ENCODE measurements at places on chromosomes 6 and 20.

GRCh38 chr6:120202878-120203277 is 853.3 kb upstream of the MAN1A1 start:
- no peak for DNase-seq

GRCh38 chr6:47076422-47077344 is 34.6 kb upstream of the ADGRF1 start:
- no peak for DNase-seq

DNA sequence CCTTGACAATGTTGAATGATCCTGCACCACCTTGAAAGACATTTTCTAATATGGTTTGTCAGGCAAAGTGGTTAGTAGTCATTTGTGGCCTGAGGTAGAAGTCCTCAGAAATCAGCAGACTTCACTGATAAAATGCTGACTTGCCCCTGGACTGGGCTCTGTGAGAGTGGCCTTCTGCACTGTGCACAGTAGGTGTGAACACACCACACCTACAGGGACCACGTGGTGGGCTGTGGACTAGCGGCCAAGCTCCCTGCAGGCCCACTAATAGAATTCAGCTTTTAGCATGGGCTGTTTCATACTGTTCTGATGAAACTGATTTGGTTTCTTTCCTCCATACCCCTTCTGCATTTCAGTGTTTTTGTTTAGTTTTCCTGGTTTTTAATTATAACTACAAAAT is 7.3 kb downstream of the BPHL start:
- DNase-seq, result no peak

DNA sequence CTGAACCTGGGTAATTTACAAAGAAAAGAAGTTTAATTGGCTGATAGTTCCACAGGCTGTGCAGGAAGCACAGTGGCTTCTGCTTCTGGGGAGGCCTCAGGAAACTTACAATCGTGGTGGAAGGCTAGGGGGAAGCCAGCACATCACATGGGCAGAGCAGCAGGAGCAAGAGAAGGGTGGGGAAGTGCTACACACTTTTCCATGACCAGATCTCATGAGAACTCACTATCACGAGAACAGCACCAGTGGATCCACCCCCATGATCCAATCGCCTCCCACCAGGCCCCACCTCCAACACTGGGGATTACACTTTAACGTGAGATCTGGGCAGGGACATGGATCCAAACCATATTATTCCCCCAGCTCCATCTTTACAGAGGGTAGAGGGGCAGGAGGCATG is 166.4 kb downstream of the NFATC2 start:
- DNase-seq, result no peak

GRCh38 chr6:98324446-98324845 is 509.9 kb upstream of the POU3F2 start:
- DNase-seq, result no peak

DNA sequence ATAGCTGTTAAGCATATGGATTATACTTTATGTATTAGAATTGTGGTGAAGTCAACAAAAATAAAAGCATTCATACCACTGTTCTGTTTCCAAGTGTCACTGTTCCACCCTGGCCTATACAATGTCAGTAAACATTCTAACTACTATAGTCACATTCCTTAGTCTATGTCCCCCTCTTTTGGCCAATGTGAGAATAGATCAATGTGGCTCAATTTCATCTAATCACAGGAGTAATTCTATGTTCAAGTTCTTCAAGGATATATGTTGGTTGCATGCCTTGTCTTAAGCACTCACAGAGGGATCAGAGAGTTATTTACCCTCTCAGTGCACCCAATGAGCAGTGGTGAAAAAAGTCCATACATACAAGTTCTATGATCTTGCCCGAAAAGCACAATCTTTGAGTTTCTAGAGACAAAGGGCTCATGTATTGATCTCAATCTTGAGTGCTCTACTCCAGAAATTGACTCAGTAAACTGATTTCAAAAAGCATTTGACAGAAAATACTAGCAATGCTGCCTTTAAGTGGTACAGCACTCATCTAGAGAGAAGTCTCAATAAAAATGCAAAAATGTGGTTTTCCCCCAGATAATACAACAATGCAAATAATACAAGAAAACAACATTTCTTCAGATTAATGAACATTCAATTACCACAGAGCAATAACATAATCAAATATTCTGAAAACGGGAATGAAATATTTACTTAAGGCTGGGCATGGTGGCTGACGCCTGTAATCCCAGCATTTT is 16.5 kb downstream of the SMLR1 start:
- peak; percentile 25 for DNase-seq

DNA sequence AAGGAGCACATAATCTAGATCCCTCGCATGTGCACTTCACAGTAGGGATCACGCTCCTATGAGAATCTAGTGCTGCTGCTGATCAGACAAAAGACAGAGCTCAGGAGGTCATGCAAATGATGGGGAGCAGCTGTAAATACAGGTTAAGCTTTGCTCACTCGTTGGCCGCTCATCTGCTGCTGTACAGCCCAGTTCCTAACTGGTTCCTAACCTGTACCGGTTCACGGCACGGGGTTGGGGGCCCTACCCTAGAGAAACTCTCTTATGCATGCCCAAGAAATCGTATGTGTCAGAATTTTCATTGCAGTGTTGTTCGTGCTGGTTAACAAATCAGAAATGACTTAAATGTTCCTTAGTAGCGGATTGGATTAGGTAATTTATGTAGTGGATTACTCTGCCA is 116.1 kb downstream of the CDH26 start:
- no peak for DNase-seq

DNA sequence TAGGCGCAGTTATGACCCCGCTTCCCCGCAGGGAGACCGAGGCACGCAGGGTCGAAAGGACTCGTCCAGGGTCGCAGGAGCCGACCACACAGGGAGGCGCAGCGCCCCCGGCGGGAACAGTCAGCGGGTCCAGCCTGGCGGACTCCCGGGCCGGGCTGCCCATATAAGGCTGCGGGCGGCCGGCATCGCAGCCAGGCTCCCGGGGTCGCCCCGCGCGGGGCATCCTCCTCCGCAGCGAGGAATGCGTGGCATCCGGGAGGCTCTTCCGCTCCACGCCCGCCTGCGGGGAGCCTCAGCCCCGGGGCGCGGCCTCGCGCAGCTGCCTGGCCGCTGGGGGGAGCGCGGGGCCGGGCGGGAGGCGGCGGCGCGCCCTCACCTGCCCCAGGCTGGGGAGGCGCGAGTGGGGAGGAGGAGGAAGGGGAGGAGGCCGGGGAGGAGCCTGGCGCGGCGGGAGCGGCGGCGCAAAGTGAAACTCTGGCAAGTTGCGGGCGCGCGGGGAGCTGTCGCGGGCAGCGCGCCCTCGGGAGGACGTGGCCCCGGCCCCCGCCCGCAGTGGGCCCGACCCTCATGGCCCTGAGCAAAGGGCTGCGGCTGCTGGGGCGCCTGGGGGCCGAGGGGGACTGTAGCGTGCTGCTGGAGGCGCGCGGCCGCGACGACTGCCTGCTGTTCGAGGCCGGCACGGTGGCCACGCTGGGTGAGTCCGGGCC is at the start of gene SYNJ2:
Gene SYNJ2, plus strand, starts transcription at position 469 of the 707 bp plus-strand sequence. Its CDS starts 99 bp downstream, at position 568.
- peak; percentile 90 for DNase-seq

DNA sequence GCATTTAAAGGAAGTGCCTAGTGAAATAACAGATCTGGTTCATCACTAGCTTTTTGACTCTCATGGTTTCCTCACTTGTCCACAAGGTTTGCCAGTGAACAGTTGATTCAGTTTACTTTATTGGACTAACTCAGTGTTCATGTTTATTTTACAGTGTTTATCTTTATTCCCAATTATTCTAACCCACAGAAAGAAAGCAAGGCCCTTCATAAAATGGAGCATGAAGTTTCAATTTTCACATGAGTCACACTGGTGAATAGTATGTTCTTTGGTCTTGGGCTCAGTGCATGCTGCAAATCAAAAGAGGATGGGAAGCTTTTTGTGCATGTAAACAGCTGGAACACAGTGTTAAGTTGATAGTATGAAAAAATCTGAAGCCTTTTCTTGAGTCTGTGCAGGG is 217.6 kb upstream of the HDDC2 start:
- DNase-seq, result no peak

DNA sequence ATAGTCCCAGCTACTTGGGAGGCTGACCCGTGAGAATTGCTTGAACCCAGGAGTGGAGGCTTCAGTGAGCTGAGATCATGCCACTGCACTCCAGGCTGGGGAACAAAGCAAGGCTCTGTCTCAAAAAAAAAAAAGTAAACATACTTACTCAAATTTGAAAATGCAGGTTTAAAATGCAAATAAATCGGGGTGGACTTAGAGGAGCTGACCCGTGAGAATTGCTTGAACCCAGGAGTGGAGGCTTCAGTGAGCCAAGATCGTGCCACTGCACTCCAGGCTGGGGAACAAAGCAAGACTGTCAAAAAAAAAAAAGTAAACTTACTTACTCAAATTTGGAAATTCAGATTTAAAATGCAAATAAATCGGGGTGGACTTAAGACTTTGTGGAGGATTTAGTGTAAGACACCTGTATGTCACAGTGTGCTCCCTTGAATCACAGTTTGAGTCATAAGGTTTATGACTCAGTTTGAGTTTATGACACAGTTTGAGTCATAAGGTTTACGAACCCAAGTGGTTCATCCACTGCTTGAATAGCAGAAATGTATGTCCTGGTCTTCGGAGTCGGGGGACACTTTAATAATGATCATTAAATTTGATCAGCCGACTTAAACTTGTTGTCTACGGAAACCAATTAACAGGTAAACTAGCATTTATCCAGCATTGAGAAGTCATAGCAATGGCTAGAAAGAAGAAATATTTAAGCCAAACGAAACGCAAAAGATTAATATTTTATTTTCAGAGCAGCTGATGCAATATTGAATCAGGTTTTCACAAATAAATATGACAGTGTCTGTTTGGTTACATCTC is 6.8 kb upstream of the MRPS10 start:
- DNase-seq, result peak; percentile 42

GRCh38 chr20:44069203-44070011 is 117.6 kb downstream of the JPH2 start:
- no peak for DNase-seq

DNA sequence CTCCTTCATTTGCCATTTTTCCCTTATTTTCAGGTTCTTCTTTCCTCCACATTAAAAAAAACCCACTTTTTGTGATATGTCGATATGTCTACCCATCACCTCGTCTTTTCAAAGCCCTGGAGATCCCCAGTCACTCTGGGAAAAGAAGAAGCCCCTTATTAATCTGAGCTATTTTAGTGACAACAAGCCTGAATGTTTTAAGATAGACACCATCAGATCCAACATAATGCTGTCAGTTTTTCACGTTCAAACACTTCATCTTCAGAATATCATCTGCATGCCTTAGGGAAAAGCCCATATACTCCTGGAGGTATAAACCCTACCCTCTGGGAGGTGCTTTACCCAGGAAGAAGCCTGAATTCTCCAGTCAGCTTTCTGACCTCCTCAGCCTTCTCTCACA is 464.0 kb upstream of the CDH4 start:
- no peak for DNase-seq

- DNase-seq, result no peak
These were observed 248.0 kb upstream of the PRDM1 start for GRCh38 chr6:105838171-105838570.

GRCh38 chr20:46088409-46089166 is 1.2 kb downstream of the NCOA5 start:
- DNase-seq, result no peak

DNA sequence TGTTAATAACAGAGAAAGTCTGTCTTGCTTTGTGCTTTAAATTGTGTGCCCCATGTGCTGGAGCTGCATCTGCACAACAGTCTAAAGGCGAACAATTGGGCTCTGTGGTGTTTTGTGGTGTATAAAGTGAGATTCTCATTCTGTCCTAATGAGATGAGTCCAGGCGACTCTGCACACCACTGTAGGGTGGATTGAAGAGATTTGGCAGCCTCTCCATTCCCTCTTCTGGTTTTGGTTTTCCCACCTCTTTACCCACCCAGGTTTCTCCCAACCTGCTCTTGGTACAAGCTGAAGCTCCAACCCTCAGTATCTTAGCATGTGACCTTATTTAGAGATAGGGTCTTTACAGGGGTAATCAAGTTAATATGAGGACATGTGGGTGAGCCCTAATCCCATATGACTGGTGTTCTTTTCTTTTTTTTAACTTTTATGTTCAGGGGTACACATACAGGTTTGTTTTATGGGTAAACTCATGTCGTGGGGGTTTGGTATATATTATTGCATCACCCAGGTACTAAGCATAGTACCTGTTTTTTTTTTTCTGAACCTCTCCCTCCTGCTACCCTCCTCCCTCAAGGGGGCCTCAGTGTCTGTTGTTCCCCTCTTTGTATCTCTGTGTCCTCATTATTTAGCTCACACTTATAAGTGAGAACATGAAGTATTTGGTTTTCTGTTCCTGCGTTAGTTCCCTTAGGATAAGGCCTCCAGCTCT is 217.6 kb upstream of the DTNBP1 start:
- DNase-seq, result no peak

- DNase-seq, result no peak
These were observed 377.0 kb upstream of the NOX3 start for GRCh38 chr6:155832596-155832995.

DNA sequence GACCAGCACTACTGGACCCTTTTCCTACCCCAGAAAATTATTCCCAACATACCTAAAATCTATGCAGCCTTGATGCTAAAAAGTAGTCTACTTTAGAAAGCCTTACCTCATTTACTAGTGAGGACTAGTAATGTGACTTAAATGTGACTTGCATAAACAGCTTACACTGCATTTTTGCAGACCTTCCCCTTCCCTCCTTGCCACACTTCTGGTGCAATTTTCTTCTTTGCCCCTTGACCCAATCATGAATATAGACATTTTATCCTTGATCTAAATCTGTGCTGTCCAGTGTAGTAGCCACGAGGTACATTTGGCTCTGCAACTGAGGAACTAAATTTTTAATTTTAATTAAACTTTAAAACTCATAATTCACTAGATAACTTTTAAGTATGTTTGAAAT is 7.0 kb upstream of the ZKSCAN8 start:
- DNase-seq, result no peak

GRCh38 chr20:63825331-63826118 is 5.5 kb downstream of the ZBTB46 start:
- no peak for DNase-seq

DNA sequence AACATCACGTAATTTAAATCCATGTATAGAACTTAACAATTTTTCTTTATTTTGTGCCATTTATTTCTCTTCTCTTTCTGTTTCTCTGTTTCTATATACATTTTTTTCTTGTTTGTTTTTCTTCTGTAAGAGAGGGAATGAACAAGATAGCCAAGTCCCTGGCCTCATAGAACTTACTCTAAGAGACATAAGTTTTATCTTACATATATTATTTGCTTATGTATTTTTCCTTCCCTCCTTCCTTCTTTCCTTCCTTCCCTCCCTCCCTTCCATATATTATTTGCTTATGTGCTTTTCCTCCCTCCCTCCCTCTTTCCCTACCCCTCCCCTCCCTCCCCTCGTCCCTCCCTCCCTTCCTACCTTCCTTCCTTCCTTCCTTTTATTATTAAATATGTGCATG is 13.0 kb downstream of the DOK5 start:
- no peak for DNase-seq

- DNase-seq, result no peak
These were observed 88.8 kb downstream of the YTHDF1 start for GRCh38 chr20:63126876-63127699.

DNA sequence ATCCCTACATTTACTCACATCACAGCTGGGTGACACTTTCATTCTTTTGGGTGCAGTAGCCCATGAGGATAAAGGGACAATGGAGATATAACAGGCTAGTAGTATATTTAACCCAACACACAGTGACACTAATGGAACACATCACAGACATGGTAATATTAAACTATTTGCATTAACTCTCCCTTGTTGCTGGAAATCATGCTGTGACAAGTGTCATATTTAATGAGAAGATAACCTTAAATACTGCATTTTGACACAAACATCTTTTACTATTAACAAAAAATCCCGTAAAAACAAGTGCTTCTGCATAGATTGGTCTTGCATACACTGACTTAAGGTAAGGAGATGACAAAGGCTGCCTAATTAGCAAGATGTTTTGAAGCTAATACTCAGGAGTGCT is 45.5 kb downstream of the CNR1 start:
- no peak for DNase-seq

Data from hepatic stellate cell (primary cell).